ENCODE measurements at places on chromosomes 12 and 14.

GRCh38 chr12:111582133-111582747 lies 16.9 kb downstream of the ATXN2 start:
- no peak for DNase-seq

DNA sequence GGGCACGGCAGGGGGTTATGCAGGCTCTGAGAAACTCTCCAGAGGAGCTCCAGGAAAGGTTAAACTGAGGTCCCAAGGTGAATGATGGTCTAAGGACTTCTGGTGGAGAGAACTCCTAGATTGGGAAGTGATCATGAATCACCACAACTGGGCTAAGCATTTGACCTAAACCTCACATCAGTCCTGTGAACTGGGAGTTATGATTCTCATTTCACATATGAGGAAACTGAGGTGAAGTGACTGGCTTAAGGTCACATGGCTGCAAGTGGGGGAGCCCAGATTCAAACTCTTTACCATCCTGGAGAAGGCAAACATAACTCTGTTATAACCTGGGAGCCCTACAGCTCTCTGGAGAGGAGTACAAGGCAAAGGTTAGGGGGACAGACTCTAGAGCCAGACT lies 4.2 kb downstream of the RARG start:
- no peak for DNase-seq

DNA sequence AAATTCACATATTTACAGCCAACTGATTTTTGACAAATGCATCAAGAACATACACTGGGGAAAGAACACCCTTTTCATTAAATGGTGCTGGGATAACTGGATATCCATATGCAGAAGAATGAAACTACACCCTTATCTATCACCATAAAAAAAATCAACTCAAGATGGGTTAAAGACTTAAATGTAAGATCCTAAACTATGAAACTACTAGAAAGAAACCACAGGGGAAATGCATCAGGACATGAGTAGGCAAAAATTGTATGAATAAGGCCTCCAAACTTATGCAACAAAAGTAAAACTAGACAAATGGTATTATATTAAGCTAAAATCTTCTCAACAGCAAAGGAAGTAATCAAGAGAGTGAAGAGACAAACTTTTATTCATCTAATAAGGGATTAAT lies 242.6 kb downstream of the CPNE8 start:
- DNase-seq: no peak

- DNase-seq: no peak
Measured at GRCh38 chr14:88305528-88306322, 17.3 kb downstream of the KCNK10 start.

DNA sequence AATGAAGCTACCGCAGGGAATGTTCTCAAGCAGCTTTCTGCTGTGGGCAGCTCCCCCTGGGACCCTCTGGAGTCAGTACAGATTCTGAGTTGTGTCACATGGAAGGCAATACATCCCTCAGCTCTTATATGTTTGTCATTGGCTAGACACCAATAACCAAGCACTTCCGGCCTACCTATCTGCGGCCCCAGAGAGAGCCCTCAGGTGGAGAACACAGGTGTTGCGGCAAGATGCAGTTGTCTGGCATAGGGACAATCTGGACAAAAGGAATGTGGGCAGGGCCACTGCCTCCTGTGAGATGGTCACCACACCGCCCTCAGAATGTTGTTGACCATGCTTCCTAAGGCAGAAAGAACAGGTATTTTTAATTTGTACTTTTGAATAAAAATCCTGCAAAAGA lies 118.7 kb downstream of the BRMS1L start:
- no peak for DNase-seq

GRCh38 chr12:95187865-95188415 lies 29.3 kb downstream of the FGD6 start:
- DNase-seq: no peak

- DNase-seq: no peak
Measured at GRCh38 chr12:5073853-5074252, 30.2 kb downstream of the KCNA5 start.

GRCh38 chr14:22407033-22407432 lies 182.0 kb downstream of the DAD1 start:
- DNase-seq: no peak

DNA sequence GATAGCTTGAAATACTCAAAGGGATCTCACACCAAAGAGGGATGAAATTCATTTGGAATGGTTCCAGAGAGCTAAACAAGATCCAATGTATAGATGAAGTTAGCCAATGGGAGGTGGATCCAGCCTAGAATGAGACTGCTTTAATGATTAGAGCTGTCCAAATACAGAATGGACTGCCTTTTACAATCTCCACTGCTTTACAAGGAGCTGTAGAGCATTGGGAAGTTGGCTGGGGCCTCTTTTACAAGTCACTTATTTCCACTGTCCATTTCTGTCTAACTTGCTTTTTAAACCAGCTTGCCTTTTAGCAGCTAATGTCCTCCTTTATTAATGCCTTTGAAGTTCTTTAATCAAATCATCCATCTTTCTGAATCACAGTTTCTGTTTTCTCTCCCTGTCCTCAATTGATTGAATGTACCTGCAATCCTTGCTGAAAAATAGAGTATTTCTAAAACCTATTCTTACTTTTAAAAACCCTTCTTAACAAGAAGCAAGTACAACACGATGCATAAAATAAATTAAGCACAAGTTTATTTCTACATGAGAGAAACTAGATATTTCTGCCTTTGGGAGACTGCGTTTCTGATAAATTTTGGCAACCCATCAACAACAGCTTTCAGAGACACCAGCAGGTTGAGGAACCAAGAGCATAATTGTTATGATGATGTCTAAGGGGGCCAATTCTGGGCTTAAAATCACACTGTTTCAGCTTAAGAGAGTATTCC lies 3.4 kb upstream of the ATP2A2 start:
- DNase-seq: no peak

GRCh38 chr14:91545204-91545603 lies 35.1 kb upstream of the PPP4R3A start:
- no peak for DNase-seq

DNA sequence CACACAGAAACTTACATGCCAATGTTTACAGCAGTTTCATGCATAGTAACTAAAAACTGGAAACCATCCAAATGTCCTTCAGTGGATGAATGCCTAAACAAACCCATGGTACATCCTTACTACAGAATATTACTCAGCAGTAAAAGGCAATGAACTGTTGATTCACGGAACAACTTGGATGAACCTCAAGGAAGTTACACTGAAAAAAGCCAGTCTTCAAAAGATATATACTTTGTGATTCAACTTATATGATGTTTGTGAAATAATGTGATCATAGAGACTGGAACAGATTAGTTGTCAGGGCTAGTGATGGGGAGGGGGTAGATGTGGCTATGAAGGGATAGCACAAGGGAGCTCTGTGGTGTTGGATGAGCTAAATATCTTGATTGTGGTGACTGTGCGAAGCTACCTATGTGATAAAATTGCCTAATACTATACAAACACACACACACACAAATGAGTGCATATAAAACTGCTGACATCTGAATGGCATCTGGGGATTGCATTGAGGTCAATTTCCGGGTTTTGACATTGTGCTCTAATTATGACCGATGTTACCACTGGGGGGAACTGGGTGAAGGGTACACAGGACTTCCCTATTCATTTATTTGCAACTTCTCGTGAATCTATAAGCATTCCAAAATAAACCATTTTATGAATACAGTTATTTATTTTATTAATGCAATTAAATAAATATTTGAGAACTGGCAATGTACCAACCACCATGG lies 94.3 kb downstream of the RIN3 start:
- no peak for DNase-seq

- no peak for DNase-seq
Measured at GRCh38 chr14:83463500-83464098, 1929.9 kb upstream of the SEL1L start.

GRCh38 chr12:62403031-62403430 lies 63.6 kb upstream of the MON2 start:
- DNase-seq: no peak

- no peak for DNase-seq
Measured at GRCh38 chr14:45246151-45246550, 6.9 kb downstream of the MIS18BP1 start.

DNA sequence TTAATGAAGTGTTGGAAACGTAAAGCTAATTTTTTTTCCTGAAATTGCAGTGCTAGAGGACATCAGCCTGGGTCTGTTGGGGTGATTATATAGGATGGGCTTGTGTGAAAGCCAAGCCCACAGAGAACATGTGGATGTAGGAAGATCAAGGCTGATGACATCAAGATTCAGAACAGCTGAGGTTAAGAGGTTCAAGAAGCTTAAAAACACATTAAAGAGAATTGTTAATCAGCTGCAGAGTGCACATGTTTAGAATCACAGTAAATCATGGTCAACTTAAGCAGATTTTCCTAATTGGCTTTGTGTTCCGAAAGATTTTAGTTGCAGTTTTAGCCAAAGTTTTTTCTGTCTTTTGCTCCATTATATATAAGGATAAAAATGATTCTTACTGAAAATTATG lies 87.9 kb upstream of the PRICKLE1 start:
- DNase-seq: no peak

GRCh38 chr14:24613241-24613640 lies 3.8 kb upstream of the GZMH start:
- DNase-seq: no peak

GRCh38 chr14:61247935-61248334 lies 33.2 kb downstream of the TMEM30B start:
- no peak for DNase-seq

GRCh38 chr14:101461891-101462290 lies 99.4 kb upstream of the DIO3 start:
- DNase-seq: no peak

- no peak for DNase-seq
Measured at GRCh38 chr12:83224012-83224411, 537.3 kb downstream of the TMTC2 start.

DNA sequence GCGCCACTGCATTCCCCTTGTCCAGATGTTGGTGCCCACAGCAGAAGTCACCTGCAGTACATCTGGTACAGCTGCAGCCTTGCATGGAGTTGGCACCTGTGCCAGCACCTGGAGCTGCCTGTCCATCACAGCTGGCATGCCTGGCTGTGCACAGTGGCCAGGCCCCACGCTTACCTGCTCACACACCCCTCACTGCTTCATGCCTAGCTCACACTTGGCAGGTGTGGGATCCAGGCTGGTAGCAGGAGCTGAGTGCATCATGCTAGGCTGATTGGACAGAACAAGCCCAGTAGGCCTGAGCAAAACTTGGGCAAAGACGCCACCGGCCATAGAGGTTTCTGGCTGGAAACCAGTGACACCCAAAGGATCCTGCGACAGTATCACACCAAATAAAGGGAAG lies 402.8 kb downstream of the FOXG1 start:
- no peak for DNase-seq

DNA sequence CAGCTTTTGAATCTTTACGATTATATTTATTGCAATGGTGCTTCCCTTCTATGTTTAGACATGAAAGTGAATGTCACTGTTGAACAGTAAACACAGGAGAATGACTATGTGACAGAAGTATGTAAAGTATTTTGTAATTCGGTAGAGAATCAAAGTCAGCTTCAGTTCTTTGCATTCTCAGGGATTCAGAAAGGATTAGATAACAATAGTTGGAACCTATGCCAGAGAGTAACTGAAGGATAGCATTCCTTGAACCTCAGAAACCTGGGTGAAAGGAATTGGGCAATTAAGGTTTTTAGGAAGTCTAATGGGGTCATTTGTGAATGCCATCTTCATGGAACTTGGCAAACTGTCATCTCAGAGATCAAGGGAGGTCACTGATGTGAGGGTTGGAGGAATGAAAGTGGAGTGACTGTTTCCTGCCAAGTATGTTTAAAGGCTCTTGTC lies 305.3 kb upstream of the DDHD1 start:
- DNase-seq: no peak

DNA sequence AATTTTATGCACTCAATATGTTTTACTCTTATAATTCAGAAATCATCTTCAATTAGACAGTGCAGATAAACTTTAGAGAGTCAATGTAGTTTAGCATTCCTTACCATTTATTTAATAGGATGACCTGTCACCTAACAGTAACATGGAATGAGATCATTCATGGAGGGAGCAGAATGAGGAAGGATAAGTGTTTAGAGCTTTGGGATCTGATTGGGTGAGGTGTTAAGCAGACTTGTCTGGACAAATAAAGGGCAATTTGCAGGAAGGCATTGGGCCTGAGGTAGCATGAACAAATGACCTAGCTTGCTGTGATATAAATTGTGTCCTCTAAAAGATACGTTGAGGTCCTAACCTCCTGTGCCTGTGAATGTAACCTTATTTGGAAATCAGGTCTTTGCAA lies 187.4 kb downstream of the C12orf42 start:
- no peak for DNase-seq

DNA sequence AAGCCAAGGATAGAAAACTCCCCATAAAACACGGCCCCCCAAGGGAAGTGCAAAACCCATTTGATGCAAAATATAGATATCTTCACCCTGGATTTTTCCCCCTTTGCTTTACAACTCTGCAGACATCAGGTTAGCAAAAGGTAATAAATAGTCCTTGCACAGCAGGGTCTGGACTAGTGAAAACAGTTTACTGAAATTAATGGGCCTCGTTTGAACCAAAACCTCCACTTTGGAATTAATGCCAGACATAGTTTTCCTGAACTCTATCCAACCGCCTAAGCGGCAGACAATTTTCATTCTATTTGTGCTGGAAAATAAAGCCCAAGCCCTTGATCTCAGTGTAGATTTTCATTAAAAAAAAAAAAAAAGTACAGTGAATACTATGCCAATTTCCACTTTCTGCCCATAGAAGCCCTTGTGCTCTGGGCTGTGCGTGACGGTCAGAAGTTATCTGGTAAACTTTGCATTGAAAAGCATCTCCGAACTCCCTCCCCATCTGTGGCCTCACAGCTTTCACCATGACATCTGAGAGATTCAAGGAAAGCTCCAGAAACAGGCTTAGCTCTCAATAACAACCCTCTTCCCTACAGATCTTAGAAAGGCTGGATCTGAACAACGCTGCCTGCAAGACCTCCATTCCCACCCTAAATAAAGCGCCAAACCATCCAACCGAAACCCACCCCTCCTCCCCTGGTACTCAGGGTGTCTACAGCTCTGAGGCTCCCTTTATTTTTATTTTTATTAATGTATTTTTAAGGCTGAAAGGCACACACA lies 11.0 kb upstream of the IRF2BPL start:
- DNase-seq: no peak

- DNase-seq: no peak
Measured at GRCh38 chr14:49581209-49582112, 4.7 kb downstream of the RPS29 start.

DNA sequence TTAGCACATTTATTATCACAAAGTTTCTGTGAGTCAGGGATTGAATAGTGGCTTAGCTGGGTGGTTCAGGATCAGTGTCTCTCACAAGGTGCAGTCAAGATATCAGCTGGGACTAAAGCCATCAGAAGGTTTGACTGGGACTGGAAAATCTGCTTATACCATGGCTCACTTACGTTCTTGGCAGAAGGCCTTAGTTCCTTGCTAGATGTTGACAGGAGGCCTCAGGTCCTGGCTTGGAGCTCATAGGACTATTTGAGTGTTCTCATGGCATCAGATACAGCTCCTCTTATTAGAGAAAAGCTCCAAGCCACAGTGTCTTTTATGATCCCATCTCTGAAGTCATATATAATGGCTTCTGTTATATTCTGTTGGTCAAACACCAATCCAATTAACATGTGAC lies 127.3 kb downstream of the SLC6A15 start:
- no peak for DNase-seq

GRCh38 chr12:57431654-57432188 lies 878 bp upstream of the R3HDM2 start:
- DNase-seq: no peak

- DNase-seq: no peak
Measured at GRCh38 chr14:35406506-35407305, 2.2 kb upstream of the NFKBIA start.

- no peak for DNase-seq
Measured at GRCh38 chr12:98090731-98091130, 424.7 kb upstream of the TMPO start.
